Stimulated activated CD4-positive, alpha-beta T cell treated with anti-CD3 and anti-CD28 coated beads, Interleukin-4, amount 100 ng/mL, for 48 hours (primary cell): ENCODE measurements at places on chromosomes 2 and 18.

DNA sequence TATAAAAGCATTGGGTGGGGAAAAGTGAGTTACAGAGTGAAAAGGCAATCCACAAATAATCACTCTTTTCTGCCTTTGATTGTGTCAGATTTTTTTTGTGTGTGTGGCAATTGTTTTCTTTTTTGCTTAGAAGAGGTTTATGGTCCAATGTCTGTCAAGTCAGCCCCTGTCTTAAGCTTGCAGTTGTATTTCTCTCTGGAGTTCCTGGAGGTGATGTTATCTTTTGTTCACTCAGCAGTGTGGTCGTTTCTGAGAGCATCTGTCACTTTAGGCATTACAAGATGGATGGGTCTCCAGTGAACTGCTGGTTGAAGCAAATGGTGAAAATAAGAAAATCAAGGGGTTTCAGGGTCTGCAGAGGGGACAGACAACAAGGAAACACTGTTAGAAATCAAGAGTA is 121.3 kb downstream of the GREB1L start:
- no peak for DNase-seq

GRCh38 chr2:158973116-158973956 is 4.9 kb downstream of the TANC1 start:
- DNase-seq: no peak

DNA sequence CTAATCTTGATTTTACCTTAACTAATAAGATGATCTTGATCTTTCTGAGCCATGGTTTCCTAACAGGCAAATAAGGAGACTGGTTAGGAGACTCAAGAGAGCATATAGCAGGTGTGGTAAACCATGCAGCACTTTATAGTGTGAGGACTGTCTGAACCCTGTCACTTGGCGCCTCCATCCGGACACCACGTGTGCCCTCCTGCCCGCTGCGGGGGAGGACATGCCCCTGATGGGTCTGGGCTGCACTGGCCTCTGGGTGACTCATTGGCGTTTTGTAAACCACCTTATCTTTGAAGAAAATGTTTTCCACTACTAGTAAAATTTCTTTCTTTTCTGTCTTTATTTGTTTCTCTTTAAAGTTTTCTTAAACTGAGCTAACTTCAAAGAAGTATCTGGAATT is 131.1 kb downstream of the FMNL2 start:
- DNase-seq: no peak

DNA sequence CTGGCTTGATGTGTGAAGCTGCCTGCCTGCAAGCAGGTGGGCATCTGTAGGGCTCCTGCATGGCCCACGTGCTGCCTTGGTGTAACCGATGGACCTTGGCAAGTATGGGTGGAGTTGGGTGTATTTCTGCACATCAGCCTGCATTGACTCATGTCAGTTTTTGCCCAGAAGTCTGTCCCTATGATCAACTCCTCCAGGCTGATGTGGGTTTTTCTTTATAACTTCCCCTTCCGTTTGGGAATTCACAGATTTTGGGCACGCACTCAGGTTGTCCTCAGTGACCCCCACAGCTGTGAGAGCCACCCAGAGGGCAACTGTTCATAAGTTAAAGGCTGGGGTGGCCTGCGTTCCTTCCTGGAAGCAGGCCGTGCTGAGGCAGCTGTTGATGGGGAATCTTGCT is 123.3 kb downstream of the NCK2 start:
- DNase-seq: no peak

GRCh38 chr2:98663511-98664090 is 55.2 kb downstream of the UNC50 start:
- DNase-seq: no peak

DNA sequence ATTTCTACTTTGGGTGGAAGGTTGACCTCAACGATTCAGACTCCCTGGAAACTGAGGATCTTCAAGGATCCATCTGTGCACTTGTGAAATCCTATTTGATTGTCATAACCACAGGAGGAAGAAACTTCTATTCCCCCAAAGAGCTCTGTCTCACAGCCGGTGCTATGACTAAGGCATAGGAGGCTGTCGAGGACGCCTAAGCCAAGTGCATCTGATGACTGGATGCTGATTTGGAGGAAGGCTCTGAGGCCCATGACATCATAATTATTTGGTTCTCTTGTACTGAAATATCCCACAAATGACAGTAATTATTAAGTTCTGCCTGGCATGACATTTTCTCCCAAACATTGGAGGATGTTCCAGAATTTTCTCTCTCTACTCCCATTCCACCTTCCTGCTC is 13.8 kb upstream of the KCNF1 start:
- no peak for DNase-seq

DNA sequence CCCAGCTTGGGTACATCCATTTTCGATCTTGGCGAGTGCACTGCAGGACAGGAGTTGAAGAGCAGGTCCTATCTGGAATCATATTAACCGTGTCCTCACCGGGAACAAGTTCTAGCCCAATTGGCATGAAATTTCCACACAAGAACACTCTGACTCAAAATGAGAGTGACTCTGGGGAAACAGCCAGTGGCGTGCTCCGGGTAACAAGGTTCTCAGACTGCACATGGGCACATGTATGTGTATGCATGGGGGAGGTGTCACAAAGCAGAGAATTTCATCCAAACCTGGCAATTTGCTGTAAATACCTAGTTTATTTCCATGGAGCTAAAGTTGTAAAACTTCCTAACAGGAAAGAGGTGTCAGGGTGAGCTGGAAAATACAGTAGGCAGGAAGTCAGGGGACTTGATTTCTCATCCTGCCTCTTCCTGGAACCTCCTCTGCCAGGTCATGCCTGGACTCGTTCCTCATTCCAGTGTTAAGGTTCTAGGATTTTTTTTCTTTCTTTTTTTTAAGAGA is 1.7 kb downstream of the TUBB6 start:
- DNase-seq: no peak

DNA sequence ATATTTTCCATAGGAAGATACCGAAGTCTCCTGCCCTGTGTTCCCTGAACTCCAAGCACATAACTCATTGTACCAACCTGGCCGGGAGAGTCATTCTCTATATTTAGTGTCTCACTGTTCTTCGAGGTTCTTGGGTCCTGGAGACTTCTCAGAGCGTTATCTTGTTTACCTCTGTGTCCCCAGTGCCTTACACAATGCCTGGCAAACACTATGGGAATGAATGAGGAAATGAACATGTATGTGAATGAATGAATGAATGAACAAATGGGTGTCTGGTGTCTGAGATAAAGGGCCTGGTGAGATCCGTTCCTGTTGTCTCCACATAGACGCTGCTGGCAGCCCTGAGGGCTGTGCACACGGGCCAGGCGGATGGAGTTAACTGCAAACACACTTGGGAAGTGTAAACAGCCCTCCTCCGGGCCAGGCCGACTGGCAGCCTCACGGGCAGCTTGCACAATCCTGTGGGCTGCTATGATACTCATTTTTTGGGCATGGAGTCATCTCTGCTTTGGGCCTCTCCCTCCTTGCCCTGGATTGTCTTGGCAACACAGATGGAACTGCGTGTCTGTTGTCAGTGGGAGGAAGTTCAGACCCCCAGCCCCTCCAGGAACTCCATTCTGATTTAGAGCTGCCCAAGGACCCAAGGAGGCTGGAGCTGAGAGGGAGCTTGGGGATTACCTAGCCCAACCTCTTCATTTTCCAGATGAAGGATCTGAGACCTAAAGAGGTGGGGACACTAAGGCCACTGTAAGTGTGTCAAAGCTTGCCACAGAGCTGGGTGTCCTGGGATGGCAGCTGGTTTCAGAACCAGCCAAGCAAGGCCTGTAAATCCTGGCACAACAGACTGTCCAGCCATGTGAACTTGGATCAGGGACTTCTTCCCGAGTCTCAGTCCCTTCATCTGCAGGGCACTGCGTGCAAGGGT is 124.4 kb downstream of the INHBB start:
- no peak for DNase-seq

DNA sequence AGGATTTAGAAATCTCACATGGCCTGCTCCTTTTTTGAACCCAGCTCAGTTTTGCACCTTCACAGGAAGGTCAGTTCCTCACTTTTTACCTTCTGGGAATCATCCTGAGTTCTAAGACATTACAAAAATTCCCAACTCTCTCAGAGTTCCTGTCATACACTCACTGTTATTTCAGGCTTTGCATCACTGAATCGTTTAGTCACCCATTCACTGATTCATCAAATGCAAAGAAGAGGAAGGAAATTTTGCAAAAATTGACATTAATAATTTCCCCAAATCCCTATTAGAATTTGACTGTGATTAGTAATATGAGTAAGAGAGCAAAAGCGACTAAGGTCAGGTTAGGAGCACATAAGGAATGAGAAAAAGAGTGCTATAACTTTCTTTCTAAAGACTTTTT is 197.5 kb downstream of the PDE1A start:
- DNase-seq: no peak

GRCh38 chr18:3810296-3810695 is 360.3 kb downstream of the TGIF1 start:
- no peak for DNase-seq

- DNase-seq: no peak
Observed at GRCh38 chr2:191247381-191248057, 2.3 kb downstream of the MYO1B start.

GRCh38 chr2:157174321-157174720 is 83.2 kb upstream of the GALNT5 start:
- no peak for DNase-seq

- DNase-seq: no peak
Observed at GRCh38 chr2:199791326-199791725, 59.7 kb downstream of the FTCDNL1 start.

DNA sequence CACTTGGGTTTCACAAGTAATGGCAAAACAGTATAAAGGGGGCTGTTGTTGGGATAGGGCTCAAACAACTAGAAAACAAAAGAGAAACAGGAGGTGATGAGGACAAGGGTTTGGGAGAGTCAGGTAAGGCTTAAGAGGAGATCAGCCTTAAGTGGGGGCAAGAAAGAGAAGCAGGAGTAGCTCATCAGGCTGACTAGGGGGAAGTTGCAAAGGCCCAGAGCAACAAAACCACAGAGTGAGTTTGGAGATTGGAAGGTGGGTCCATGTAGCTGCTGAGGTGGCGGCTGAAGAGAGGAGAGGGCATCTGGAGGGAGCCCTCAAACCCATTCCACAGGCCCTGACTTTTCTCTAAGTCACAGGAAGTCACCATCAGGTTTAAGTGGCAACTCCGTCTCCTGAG is 126.0 kb downstream of the MREG start:
- no peak for DNase-seq

GRCh38 chr2:1868683-1869141 is 124.4 kb upstream of the PXDN start:
- DNase-seq: no peak

DNA sequence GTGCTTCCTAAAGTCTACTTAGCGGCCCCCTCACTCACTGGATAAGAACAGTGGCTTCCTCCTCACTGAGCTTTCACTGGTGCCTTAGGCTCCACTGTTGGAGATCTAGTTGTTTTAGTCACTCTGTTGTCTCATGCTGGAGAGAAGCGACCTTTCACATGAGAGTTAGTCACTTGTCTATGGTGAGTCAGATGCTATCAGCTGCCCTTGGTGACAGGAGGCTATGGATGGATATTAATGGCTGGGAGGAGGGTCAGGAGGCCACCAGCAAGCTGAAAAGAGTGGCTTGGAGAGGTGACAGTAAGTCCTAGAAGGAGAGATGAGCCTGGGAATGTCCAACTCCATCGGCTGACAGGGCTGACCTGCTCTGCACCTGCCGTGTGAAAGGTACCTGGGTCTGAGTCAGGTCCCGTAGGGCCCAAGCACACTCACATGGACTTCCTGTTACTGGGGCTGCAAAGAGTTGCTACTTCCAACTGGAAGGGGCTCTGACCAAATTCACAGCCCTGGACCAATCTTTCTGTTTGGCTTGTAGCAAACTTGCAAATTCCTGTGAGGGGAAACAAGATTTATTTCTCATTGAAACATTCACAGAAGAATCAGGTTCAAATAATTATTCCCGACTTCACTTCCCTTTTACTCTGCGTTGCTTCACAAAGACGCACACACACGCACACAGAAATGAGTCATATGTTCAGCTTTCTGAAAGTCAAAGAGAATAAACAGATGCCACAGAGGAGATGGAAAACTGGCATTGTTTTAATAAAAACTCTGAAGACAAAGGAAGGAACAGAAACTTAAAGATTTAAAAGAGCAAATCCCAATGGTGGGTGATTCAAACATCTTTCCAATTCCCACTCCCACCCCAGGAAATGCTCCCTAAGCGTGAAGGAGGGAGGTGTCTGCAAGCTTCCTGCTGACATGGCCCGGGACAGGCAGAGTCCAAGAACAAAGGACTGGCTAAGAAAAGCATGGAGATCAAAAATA is 203.5 kb upstream of the TWIST2 start:
- DNase-seq: no peak

- no peak for DNase-seq
Observed at GRCh38 chr2:172927641-172928357, 147.8 kb upstream of the MAP3K20 start.

DNA sequence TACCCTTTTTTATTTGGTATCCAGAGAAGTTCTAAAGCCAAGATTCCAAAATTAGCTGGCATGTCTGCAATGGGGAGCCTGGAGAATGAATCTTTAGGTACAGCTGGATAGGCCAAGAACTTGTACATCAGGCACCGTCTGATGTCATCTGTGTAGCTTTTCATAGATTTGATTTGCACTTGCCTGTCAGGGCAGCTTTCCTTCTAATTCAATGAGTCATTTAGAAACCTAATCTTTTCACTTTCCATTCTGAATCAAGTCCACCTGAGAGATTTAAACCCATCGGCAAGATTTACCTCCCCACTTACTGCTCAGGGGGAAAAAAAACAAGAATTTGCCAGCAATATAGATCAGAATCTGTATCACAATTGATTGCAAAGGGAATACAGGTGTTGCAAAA is 60.9 kb upstream of the ACAA2 start:
- no peak for DNase-seq

- DNase-seq: no peak
Observed at GRCh38 chr2:221747289-221747972, 175.3 kb upstream of the EPHA4 start.

DNA sequence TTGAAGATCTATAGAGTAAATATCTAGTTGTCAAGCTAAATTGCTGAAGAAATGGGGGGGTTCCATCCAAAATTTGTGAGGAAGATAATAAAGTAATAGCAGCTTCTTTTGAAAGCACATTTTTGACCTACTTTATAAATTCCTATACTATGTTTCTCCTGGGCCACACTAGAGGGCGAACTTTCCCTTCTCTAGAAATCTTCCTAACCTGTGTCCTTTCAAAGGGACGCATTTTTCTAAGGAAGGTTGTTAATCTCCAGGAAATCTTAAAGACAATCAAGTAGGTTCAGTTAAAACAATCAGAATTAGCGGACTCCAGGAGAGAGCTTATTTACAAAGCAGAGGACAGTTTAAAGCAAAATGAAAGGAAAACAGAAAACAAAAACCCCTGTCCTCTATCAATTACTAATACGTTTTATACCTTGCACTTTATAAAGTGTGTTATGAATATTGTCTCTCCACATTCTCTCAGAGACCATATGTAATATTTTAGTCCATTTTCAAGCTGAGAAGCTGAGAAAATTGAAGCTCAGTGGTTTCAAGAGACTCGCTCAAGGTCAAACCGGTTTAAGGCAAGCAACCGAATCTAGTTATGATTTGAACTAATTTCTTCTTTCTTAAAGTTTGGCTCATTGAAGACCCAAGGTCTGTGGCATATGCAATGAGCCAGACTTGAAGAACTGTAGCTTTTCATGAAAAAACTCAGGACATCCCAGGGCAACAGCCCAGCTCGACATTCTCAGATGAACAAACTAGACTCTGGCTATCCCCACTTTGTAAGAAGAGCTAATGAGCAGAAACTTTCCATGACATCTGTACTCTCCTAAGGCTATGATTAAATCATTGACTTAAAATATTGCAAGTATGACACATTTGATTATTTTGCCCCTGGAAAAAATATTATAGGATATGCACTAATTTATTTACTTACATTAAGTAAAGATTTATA is 273.6 kb downstream of the PAX3 start:
- DNase-seq: no peak
